ENCODE measurements at places on chromosomes 7 and 10.

- DNase-seq: peak; percentile 50
Observed at GRCh38 chr10:43417950-43418768, 9.2 kb upstream of the HNRNPF start.

GRCh38 chr7:16730937-16731336, 22.6 kb upstream of the TSPAN13 start:
- no peak for DNase-seq

DNA sequence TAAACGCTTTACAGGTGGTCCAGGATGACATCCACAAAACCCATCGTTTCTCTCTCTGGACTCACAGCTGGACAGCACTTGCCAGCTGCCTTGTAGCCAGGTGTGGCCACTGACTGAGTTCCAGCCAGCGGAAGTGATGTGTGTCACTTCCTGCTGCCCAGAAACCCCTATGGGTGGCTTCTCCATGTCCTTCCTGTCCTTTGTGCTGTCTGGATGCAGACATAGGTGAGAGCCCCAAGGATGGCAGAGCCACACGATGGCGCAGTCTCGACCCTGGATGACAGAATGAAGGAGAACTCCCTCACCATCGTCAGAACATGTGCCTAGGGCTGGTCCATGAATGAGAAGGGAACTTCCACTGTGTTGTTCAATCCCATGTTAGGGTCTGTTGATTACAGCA, 22.1 kb downstream of the NMT2 start:
- no peak for DNase-seq

- no peak for DNase-seq
Observed at GRCh38 chr7:31249671-31250070, 90.9 kb downstream of the NEUROD6 start.

DNA sequence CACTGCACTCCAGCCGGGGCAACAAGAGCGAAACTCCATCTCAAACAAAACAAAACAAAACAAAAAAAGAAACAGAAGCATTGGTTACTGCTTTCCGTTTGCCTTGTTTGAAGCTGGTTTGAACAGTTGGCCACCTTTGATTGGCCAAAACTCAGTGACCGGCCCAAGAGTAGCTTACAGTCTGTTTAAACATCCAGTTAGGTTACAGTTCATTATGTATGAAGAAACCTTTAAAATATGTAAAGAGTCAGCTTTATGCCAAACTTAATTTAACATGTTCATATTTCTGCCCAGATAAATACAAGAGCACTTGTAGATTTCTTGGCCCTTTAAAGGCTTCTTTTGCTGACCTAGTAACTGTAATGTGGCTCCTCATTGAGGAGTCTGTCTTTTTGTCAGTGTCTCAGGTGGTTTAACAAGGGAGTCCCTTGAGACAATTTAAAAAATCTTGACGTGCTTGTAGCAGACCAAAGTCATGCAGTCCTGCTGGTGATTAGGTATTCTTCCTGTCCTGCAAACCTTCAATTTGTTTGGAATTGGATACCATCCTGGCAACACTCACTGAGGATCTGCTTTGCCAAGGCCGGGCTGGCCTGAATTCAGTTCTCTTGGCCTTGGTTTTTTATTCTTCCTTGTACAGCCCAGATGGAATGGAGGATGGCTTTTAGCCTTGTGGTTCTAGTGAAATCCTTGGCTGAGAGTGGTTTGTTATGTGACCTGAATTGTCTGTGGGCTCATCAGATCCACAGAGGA, 128.9 kb downstream of the PLXDC2 start:
- DNase-seq: no peak

DNA sequence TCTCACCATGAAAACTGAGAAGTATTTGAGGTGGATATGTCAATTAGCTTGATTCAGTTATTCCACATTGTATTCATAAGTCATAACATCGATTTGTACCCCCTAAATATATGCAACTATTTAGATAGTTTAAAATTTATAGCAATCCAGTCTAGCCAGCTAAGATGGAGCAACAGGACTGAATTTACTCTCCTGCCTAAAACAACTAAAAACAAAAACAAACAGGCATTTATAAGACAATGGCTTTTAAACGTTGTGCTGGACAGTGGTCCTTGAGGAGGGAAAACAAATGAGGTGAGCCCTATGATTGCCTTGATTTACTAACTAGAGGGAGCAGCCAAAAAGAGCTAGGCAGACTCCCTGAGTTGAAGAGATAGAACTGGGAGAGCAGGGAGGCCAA, 814 bp upstream of the GPAM start:
- no peak for DNase-seq

GRCh38 chr10:61682323-61682722, 19.6 kb downstream of the CABCOCO1 start:
- no peak for DNase-seq

GRCh38 chr10:33129141-33129995, 171.3 kb upstream of the ITGB1 start:
- DNase-seq: no peak

DNA sequence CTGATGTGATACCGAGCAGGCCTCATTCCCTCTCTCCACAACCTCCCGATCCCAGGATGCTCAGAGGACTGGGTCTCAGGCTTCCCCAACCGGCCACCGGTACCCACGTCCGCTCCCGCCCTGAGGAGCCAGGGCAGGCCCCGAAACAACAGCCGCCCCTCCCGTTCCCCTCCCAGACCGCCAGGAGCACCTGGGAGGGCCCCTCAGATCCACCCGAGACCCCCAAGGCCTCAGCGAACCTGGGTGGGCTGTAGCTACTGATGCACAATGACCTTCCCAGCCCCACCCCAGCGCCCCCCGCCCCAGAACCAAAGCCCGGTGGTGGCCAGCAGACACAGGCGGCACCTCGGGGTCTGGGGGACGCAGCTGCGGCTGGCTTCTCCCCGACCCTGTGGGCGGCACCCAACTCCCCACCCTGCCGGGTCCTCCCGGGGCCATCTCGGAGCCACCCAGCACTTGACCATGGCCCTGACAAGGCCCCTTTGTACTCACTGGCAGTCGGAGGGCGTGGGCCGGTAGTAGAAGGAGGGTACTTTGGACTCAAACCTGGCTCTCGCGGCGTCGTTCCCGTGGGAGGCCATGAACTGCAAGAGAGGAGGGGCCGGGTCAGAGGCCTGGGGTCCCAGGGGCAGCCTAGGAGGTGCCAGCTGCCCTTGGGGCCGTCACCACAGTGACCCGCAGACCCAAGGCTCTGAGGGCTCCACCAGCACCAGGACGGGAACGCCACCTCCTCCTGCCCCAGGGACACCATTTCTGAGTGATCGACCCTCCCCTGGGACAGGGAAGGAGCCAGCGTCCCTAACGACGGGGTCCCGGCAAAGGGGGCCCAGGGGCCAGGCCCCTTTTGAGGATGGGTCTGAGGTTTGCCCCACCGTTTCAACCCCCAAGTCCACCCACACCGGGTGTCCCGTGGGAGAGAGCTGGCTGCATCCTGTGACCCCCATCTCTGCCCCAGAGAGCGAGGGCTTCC, 28.1 kb downstream of the ADAP1 start:
- DNase-seq: no peak

Data from central memory CD4-positive, alpha-beta T cell (primary cell).